ENCODE measurements at places on chromosomes 1 and 21.

DNA sequence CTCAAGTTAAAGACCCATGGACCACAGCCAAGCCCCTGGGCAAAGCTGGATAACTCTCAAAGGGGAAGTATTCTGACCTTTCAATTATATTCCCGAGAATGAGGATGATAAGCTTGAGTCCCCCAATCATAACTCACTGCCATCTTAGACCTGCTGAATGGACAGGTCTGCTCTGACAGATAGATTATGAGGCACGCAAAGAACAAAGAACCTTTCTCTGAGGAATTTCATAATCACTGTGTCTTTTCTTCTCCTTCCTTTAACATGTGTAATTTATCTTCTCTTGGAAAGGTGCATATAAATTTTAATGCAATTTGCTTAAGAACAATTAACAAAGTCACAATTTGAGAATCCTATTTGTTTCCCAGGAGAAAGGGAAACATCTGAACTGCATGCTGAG is 22.0 kb downstream of the PIGM start:
- no peak for DNase-seq

DNA sequence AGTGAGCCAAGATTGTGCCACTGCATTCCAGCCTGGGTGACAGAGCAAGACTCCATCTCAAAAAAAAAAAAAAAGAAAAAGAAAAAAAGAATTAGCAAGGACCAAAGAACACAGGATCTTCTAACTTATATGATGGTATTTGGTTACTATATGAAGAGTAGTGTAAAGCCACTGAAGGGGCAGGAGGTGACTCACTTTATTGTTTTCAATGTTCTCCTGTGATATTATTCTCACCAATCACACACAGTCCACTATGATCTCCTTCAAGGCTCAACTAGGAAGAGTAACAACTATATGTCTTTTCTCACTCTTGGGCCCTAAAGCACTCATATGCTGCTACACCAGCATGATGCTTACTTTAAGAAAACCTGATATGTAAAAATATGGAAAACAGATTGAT is 26.7 kb downstream of the RC3H1 start:
- DNase-seq, result no peak

GRCh38 chr1:233566886-233567285 is 47.0 kb upstream of the KCNK1 start:
- no peak for DNase-seq

- DNase-seq, result no peak
Measured at GRCh38 chr1:28135371-28136168, 40.9 kb downstream of the PTAFR start.

DNA sequence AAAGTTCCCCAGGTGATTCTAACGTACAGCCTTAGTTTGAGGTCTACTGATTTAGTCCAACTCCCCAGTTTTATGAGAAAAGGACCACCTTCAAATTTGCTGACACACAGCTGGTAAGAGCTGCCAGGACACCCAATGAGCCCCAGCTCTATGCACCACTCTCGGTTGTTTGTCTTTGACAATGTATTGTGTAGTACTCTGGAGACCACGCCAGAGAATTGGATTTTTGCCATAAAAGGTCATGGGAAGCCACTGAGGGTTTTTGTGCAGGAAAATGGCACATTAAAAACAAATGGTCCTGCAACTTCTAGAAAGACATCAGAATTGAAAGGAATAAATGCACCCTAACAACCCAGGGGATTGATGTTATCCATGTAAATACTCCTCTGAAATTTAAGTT is 7.1 kb upstream of the IER5 start:
- DNase-seq, result no peak

DNA sequence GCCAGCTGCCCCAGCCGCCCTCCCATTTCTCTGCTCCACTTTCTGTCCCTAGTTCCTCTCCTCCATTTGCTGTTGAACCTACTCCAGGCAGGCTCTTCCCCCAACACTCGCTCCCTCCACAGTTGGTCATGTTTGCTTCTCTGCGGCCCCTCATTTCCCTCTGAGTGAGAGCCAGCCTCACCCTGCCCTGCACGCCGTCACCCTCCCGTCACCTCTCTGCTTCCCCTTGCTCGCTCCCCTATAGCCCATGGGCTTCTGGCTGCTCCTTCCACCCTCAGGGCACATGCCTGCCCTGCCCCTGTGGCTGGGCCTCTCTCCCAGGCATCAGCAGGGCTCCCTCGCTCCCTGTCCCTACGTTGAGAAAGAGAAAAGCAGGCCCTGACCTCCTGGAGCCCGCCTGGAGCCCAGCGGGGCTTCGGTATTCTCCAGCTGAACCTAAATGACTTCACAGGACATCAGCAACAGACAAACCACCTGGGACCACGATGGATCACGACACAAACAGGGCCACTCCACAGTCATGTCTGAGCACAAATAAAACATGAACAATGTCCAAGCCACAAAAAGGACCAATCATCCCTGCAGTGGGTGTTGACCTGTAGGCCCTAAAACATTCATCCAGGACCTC is 13.3 kb upstream of the THEMIS2 start:
- DNase-seq, result no peak

DNA sequence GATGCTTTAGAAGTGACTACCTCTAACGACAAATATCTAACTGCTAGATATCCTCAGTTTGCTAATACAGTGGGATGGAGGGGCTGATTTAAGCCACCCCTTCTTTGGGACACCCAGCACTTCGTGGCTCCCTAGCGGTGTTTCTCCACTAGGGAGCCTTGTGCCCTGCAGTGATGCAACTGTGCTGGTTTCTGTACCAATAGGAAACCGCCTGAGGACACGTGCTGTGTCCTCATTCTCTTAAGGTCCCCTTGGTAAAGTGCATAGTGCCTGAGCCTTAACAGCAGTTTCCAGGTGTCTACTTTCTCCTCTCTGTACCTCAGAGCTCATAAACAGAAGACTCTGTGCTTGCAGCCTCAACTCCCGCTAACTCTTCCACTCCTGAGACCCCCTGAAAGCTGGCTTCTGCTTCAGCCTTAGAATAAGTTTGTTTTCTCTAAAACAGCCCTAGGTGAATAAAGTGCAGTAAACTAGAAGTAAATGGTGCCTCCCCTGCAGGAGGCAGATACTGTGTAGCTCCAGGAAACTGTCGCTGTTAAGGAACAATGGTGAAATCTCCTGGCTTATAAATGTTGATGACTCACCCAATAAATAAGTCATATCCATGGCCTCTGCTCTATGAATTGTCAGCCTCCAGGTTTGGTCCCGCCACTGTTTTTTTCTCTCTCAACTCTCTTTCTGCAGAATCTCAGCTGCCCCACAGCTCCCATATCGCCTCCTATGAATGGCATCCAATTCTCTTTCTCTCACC is 130.4 kb downstream of the AK5 start:
- DNase-seq, result no peak

GRCh38 chr1:161235957-161236775 is 1.8 kb downstream of the NR1I3 start:
- DNase-seq, result no peak

GRCh38 chr1:37284053-37284452 is 190.3 kb upstream of the ZC3H12A start:
- DNase-seq, result no peak

- DNase-seq, result no peak
Measured at GRCh38 chr1:33466159-33466558, 6.3 kb upstream of the ZSCAN20 start.

- no peak for DNase-seq
Measured at GRCh38 chr1:14514739-14515138, 83.7 kb upstream of the KAZN start.

- DNase-seq, result no peak
Measured at GRCh38 chr1:62840555-62840954, 56.6 kb downstream of the ATG4C start.

DNA sequence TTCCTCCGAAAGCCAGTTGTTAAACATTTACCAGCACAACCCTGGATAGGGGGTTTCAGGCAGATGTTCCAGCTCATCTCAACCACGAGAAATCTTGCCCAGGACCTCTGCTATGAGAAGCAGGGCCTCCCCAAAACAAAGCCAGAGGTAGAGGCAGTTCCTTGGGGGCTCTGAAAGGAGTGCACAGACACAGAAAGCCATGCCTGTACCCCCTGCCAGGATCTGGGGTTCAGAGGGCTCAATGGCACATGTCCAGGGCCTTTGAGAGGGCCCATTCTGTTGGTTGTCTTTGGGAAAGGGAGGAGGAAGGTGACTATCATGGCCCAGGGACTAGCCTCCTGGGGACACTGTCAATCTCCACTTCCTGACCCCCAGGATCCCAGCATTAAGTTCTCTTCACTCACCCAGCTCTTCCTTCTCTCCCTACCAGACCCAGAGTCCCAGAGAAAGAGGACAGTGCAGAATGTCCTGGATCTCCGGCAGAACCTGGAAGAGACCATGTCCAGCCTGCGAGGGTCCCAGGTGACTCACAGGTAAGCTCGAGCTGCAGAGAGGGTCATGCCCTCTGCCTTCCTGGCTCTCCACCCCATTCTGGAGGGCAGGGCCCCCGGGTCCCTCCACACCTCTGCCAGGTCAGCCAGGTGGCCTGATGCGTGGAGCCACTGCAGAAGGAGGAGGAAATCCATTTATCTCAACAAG is 116.4 kb upstream of the IPO9 start:
- no peak for DNase-seq

GRCh38 chr1:176058686-176059085 is 148.4 kb downstream of the COP1 start:
- no peak for DNase-seq

- DNase-seq, result no peak
Measured at GRCh38 chr1:154578058-154578418, 10.5 kb downstream of the CHRNB2 start.

DNA sequence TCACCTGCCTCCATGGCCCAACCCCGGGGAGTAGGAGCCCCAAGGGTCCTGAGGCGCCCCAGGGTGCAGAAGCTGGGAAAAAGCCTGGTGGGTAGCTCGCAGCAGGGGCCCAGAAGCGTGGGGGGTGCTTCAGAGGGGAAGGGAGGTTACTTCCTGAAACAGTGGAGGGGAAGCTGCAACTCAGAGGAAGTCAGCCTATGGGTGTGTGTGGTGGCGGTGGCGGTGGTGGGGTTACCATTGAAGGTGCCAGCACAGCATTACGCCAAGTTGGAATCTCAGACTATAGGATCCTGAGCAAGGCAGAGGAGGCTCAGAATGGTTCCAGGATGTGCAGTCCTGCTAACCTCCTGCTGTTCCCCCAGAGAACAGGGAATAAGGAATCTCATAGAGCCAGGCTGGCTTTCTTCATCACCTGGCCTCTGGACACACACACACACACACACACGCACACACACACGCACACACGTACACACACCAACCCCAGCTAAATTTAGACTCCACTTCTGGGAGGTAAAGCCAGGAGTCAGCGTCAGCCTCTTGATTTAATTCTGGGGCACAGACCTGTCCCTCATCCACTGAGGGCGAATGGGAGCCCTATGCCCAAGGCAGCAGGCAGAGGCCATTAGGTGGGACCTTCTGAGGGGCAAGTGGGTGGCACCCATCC is 1.3 kb downstream of the DENND4B start:
- no peak for DNase-seq

GRCh38 chr1:6288665-6289064 is 27.8 kb upstream of the GPR153 start:
- no peak for DNase-seq

- no peak for DNase-seq
Measured at GRCh38 chr1:23593556-23594148, 34.4 kb upstream of the ID3 start.

DNA sequence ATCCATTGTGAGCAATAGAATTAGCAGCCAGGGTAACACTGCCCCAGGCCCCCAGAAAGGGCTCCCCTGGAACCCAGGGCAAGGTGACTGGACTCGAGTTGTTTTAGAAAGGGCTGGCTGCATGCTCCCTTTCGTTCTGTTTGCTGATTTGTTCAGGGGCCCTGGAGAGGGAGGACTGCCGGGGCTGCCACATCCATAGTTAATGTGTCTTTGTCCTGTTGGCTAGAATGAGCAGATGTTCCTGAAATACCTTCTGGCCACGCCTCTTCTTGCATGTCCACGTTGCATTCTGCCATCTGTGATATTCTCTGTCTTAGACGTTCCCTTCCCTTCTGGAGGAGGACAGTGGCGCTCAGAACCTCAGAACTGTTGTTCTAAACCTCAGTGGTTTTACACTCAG is 118.8 kb downstream of the AJAP1 start:
- DNase-seq, result no peak

DNA sequence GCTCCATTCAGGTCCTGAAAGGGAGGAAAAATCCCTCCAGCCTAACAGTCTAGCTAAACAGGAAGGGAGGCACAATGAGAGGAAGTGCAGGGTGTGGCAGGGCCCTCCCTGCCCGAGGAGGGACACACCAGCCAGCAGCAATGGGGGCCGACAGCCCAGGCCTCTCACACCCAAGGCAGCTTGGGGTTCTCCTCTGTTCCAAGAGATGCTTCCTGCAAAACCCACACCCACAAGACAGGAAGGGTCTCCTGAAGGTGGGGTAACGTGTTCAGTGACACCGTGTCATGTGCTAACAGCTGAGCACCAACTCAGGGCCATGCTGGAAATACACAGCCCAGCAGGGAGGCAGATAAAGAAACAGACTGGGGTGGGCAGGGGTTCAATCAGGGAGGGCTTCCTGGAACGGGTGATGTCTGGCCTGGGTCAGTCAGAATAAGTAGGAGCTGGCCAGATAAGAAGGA is 10.2 kb downstream of the ECE1 start:
- no peak for DNase-seq

- peak; percentile 2 for DNase-seq
Measured at GRCh38 chr1:168179438-168180147, 831 bp downstream of the TIPRL start.

DNA sequence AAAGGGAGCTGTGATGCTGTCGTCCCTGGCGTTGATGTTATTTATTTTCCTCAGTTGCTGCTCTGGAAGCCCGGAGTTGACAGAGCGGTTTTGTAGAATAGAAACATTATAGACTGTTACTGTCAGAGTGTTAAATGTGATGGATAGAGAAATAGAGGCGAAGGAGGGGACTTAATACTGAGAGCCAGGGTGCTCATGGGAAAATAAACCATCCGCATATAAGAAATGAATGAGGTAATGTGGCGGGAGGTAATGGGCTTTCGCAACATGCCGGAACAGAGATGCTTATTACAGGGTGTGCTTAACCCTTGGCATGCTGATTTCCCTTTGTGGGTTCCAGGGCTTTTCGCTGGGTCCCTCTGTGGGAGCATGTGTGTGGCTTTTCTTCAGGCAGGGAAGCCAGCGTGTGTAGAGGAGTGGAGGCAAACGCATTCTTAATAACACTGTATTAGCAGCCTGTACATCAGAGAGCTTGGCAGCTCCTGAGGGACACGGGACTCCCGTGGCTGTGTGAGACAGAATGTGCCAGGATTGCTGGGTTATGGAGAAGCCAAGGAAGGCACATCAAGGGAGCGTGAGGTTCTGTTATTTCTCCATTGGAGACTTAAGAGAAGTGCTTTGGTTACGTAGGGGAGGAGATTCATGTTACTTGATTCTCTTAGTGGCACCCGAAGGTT is 141.0 kb downstream of the PBX1 start:
- DNase-seq, result no peak

GRCh38 chr1:27658951-27659496 is 13.0 kb downstream of the IFI6 start:
- DNase-seq, result no peak

DNA sequence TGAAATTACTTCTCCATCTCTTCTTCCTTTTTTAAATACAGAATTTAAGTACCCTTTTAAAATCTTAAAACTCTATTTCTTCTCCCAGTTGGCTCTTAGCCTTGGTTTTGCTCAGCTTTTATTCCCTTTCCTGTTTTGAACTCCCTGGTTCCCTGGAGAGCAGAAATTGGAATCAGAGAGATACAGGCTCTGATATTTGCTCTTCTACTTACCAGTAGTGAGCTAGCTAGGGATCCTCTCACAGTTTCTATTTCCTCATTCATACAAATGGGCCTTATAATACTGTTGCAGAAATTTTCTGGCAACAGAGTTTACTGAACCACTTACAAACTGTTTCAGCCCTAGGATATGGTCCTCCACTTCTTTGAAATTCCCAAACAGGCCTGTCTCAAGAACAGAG is 606.3 kb downstream of the NUF2 start:
- no peak for DNase-seq
